ENCODE measurements at places on chromosomes 7 and 10. TPM values are rescaled to one million over a fixed set of nuclear protein-coding genes. Genes with fewer than 3 reads are reported as not detected.

The EIF3A gene
- total RNA-seq, result 96.9 TPM

The SFTPA1 gene
- total RNA-seq, result 11,191 TPM

The FZD1 gene
- total RNA-seq, result 25.7 TPM

DNA sequence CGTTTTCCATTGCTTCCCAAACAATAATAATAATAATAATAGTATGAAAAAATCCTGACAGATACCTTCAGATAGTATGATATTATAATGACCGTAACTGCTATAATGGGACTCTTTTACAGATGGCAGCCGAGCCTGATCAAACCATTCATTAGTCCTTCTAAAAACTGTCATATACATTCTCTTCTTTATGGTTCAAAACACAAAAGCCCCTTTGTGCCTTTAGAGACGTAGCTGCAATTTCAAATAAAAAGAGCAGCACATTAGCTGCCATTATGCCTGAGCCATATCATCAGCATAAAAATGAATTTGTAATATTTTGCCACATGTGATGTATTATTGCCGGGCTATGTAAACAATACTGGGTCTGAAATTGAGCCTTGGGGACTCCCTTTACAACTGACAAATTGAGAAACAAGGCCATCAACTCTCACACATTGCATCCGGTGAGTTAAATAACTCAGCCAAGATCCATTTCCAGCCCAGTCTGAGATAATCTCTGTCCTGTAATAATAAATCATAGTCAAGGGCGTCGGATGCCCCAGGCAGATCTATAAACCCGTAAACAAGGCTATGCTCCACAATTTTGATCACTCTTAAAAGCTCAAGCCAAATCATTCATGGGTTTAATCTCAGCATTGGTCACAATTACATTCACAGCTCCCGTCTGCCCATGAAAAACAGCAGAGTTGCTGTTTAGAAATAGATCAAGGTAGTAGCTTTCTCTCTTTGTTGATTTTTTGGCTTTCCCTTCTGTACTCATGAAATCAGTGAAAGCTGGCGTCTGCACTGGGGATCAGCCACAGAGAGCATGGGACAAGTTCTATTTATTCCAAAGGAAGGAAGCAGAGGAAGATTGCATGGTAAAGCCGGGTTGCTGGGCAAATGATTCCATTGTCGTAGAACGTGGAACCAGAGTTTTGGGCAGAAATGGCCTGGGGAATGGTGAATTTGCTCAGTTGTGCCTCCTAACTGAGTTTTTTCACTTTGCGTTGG lies 150.1 kb upstream of the BMPER start:
- no peaks in the 10 kb centered on the region for H3K36me3 ChIP-seq
- H3K4me3 ChIP-seq, result no peak overlapping the region
- DNase-seq, result no peak
- H3K27me3 ChIP-seq, result no peaks in the 10 kb centered on the region
- no peak overlapping the region for H3K27ac ChIP-seq

GRCh38 chr7:154880513-154880912 lies 122.4 kb downstream of the PAXIP1 start:
- H3K27ac ChIP-seq, result no peak overlapping the region
- H3K36me3 ChIP-seq, result no peaks in the 10 kb centered on the region
- no peak overlapping the region for H3K4me3 ChIP-seq
- H3K27me3 ChIP-seq, result no peaks in the 10 kb centered on the region
- DNase-seq, result no peak

DNA sequence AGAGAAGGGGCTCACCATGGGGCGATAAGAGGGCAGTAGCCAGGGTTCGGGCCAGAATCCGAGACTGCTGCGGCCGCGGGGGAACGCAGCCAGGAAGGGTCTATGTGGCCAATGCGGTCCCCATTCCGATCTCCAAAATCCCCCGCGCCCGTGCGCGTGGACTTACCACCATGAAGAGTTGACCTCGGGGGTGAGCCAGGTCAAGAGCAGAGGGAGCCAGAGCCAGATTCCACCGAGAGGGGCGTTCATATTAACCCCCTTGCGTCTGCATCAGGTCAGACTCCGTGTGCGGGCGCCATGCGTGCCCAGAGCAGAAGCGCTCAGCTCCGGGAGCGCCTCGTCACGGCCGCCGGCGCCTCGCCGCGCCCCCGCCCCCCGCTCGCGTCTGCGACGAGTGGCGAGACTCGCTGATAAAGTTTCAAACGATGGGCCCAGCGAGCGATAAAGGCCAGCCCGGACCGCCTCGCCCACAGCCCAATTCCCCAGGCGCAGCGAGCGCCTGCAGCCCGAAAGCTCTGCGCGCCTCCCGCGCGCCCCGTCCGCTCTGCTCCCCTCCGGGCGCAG lies at the start of gene WNT2:
Gene WNT2, minus strand, starts transcription at position 318 of the 564 bp plus-strand sequence. Its CDS starts 69 bp downstream, at position 249.
- no peak for DNase-seq
- peak within 1 kb of the TSS; percentile 78 for H3K27ac ChIP-seq
- H3K4me3 ChIP-seq, result peak within 1 kb of the TSS; percentile 46
- no peaks in the 10 kb centered on the region for H3K36me3 ChIP-seq
- peaks cover 38% of the 10 kb centered on the region for H3K27me3 ChIP-seq

GRCh38 chr10:11237571-11237970 lies 219.9 kb downstream of the CELF2 start:
- peaks cover 22% of the 10 kb centered on the region for H3K4me1 ChIP-seq
- no peaks in the 10 kb centered on the region for H3K27me3 ChIP-seq
- no peak for DNase-seq

All from upper lobe of right lung (tissue), 1 donor.